ENCODE measurements at places on chromosomes 1 and 21. TPM values are rescaled to one million over a fixed set of nuclear protein-coding genes. Genes with fewer than 3 reads are reported as not detected.

DNA sequence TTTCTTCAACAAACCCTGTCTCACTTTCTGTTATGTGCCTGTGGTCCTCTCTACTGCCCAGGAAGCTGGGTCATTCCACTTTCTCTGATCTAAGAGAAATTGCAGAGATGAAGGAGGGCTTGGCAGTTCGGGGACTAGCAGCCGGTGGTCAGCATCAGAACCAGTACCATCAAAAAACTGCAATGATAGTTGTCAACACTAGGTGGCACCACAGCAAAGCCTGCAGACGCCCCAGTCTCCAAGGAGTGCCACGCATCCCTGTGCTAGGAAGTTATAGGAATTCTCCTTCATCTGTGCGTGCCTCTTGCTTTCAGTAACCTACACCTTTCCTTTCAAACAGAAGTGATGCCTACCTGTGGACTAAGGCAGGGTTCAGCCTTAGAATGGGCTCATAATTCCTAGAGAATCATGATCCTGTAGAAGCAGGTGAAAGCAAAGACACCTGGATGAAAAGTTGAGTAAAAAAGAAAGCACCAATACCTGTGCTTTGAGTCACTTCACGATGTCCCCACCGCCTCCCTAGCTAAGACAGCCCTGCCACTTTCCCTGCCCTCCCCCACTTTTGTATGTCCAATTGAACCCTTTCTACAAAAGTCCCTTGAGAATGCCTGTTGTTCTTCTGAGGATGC is 129.2 kb downstream of the ADAMTS1 start:
- peak; percentile 2 for DNase-seq

LYPD8 gene
- 0.17 TPM for polyA plus RNA-seq

GRCh38 chr21:35727830-35728229 is 332.5 kb downstream of the SETD4 start:
- DNase-seq, result no peak

DNA sequence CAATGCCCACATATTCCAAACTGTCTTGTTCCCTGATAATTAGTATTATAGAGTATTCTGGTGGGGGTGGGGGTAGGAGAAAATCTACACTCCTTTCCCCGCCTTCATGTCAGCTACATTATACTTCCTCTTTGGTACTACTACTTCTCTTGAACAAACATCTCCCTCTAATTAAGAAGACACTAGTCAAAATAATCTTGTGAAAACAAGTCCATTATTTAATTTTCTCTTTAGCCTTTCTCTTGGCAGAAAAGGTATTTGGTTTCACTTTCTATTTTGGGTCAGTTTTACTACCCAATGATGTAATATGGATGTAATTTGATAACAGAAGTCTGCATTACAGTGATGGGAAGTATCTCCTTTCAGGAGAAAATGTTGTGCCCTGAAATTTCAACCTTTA is 22.5 kb downstream of the NTMT2 start:
- DNase-seq, result no peak
